GM19239 (cell line): ENCODE measurements at places on chromosomes 6 and 20.

- no peak for DNase-seq
Observed at GRCh38 chr20:40892642-40893041, 136.0 kb upstream of the TOP1 start.

DNA sequence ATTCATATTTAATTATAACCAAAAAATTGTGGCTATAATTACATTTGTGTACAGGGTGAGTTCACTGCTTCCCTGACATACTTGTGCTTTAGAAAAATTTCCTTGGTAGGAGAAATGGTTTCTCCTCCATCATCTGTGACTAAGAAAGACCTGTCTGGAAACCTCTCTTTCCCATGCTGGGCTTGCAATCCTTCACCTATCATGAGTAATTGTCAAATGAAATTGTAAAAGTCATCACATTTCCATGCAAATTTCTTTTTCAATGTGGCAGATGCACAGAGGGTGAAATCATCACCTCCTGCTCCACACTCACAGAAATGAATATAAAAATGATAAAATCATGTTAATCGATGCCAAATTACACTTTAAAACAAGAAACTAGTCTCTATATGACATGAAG lies 1.5 kb upstream of the SIRPB1 start:
- no peak for DNase-seq

DNA sequence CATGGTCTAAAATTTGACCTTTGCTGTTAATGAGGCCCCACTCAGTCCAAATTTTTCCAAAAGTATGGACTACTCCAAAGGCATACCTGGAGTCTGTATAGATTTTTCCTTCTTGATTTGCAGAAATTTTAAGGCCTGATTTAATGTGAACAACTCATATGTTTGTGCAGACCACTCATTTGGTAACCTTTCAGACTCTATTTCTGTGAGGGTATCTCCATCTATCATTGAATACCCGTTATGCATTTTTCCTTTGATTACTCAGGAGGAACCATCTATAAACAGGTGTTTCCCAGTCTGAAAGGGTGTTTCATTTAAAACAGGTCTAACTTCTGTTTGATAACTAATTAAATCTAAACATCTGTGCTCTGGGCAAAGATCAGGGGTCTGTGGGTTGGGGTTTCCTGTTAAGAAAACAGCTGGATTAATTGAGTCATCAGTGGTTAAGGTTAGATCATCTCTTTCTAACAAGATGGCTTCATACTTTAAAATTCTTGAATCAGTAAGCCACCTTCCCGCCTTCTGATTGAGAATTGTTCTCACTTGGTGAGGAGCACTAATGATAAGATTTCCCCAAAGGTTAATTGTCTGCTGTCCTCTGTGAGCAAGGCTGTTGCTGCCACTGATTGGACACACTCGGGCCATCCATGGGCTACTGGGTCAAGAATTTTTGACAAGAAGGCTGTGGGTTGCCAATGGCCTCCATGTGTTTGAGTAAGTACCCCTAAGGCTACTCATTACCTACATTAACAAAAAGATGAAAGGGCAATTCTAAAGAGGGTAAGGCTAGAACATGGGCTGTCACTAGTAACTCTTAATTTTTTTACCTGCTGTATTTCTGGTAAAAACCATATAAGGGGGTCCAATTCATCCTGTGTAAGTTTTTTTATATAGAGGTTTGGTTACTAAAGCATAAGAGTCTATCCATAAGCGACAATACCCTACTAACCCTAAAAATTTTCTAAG lies 24.1 kb downstream of the HLA-B start:
- DNase-seq: no peak

GRCh38 chr6:157937916-157938315 lies 43.7 kb upstream of the SYNJ2 start:
- DNase-seq: no peak

DNA sequence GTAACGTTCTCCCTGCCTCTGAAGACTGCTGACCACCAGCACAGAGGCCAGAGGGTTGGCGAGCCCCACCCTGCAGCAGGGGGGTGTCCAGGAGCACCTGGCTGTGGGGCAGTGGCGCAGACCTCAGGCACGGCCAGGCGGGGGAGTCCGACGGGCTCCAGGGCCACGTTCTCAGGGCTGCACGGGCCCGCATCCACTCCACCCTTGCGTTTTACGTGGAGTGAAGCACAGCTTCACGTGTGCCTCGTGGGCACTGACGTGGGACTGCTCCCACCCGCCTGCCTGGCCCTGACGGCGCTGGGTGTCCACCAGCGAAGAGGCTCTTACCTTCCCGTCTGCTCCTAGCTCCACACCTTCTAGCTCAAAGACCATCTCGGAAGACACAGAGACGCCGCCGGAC lies 6.9 kb downstream of the RPS21 start:
- no peak for DNase-seq
